ENCODE measurements at places on chromosomes 13 and 19.

DNA sequence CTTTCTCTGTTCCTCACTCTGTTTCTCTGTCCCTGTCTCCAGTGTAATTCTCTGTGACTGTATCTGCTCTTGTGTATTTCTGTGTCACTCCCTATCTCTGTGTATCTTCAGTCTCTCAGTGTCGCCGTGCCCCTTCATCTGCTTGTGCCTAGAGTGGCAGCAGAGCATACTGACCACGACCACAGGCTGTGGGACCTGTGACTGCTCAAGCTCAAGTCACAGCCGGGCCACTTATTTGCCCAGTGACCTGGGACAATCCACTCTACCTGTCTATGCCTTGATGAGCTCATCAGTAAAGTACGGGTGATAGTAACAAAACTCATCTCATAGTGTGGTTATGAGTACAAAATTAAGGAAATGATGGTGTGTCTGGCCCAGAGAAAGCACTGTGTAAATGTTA is 8.7 kb downstream of the TMEM147 start:
- no peak for DNase-seq

DNA sequence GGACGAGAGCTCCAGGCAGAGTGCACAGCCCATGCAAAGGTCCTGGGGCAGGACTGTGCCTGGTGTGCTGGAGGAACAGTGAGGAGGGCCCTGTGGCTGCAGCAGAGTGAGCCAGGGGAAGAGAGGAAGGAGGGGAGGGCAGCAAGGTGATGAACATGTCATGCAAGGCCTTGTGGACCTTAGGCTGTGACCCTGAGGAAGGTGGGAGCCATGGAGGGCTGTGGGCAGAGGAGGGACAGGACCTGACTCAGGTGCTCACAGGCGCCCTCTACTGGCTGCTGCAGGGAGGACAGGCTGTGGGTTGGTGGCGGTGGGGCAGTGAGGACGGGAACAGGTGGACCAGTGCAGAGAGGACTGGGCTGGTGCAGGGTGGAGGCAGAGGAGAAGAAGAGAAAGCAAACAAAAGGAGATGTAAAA is 170.3 kb downstream of the PTPRS start:
- DNase-seq: no peak

GRCh38 chr13:32840113-32840512 is 176.1 kb upstream of the KL start:
- DNase-seq: no peak

GRCh38 chr13:114179087-114179658 is at the start of gene CFAP97D2:
TSS of gene CFAP97D2 (plus strand) at chr13:114179257. CDS start at chr13:114179331, 74 bp downstream.
- no peak for DNase-seq

GRCh38 chr13:98483601-98484288 is 93.2 kb downstream of the STK24 start:
- no peak for DNase-seq

DNA sequence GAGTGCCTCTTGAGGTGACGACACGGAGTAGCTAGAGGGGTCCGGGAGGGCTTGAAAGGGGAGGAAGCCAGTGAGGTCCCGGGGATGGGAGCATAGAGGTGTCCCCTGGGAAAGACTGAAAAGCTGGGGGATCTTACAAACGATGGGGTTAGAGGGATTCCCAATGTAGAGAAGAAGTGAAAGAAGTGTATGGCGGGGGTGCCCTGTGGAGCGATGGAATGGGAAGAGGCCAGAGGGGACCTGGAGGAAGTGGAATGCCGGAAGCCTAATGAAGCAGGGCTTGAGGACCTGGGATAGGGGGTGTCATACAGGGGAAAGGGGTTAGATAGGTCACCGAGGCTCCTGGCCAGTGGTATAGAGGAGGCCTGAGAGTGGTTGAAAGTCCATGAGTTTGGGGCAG is 580 bp downstream of the AP2A1 start:
- no peak for DNase-seq

DNA sequence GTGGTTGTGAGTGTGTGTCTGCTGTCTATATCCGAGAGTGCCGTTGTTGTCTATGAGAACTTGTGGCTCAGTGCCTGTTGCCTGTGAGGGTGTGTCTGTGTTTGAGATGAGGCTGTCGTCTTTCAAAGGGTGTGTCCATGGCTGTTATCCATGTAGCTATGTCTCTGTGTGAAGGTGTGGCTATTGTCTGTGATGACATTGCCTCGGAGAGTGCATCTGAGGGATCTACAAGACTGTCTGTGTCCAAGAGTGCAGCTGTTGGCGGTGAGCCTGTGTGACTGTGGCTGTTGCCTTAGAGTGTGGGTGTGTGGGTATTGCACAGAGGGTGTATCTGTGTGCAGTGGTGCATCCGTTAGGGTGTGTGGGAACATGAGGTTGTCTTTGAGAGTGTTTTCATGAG is 4.9 kb downstream of the NUMBL start:
- DNase-seq: no peak

DNA sequence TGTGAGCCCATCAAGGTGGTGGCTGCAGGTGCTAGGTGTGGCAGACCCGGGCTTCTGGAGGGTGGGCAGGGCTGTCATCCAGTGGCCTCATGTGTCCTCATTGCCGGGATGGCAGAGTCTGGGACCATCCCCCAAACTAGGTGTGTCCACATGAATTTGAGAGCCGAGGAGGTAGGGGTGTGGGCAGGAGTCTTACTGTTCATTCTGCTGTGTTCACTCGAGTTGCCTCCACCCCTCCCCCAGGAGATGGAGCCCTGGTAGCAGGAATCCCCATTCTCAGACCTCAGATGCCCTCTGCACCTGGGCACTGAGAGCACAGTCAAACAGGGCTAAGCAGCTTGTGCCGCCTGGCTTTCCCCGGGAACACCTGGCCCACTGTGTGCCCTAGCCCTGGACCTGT is 22.4 kb downstream of the NAXD start:
- no peak for DNase-seq

DNA sequence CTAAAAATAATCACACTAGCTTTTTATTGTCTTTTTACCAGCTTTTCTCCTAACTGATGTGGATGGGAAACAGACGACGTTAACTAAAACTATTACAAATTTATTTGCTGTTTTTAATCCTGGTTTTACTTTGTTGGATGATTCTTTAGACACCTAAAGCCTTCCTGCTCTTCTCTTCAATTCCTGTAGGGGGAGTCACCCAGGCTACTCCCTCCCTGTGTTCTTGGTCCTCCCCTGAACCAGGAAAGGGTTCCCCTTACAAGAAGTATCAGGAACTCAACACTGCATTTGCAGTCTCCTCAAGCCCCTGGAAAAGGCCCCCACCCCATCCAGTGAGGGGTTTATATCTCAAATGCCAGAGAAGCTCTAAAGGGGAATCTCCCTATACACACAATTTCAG is 206.1 kb downstream of the SUCLA2 start:
- peak; percentile 20 for DNase-seq

GRCh38 chr13:74191410-74191809 is 57.2 kb upstream of the KLF12 start:
- no peak for DNase-seq

- no peak for DNase-seq
These were observed 46.2 kb downstream of the MYH14 start for GRCh38 chr19:50249636-50250035.

DNA sequence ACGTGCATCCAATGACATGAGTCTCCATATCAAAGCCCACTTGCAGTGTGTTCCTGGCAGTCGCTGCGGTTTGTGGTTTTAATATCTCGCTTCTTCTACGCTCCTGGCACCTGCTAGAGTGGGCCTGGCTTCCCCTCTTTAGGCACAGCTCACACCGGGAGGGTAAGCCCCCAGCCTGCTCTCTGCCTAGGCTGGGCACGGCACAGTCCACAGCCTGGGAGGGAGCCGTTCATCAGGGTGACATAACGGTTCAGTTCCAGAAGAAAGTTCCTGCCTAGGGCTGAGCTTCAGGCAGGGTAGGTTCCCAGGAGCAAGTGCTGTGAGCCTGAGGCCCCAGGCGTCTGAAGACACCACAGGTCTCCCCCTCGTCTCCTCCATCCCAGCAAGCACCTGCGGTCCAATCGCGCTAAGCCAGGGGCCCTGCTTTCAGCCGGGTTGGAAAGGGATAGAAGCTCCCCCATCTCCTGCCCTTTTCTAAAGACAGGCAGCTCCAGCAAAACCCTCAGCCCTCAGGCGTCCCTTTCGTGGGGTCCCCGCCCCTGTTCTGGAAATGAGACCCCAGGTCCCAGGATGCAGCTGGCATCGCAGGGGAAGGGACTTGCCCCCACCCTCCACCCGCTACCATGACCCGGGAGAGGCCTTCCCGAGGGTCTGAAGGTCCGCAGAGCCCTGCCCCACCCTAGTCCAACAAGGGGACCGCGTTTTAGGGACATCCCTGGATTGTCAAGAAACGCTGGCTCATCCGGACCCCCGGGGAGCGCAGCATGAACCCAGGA is 121.6 kb upstream of the ZNF507 start:
- DNase-seq: peak; percentile 93

DNA sequence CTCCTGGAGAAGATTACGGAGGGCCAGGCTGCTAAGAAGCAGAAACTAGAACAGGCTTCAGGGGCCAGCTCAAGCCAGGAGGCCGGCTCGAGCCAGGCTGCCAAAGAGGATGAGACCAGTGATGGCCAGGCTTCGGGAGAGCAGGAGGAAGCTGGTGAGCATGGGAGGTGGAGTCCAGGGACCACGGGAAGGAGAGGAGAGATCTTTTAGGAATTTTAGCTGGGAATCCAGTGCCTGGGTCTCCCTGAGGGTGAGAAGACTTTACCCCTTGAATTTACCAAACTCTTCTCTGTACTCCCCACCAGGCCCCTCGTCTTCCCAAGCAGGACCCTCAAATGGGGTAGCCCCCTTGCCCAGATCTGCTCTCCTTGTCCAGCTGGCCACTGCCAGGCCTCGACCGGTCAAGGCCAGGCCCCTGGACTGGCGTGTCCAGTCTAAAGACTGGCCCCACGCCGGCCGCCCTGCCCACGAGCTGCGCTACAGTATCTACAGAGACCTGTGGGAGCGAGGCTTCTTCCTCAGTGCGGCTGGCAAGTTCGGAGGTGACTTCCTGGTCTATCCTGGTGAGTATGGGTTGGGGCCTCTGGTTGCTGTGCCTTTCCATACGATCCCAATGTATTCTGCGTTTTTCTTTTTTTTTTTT is 824 bp downstream of the TSEN34 start:
- DNase-seq: no peak

- no peak for DNase-seq
These were observed 20.9 kb downstream of the VSTM2B start for GRCh38 chr19:29546583-29547190.

DNA sequence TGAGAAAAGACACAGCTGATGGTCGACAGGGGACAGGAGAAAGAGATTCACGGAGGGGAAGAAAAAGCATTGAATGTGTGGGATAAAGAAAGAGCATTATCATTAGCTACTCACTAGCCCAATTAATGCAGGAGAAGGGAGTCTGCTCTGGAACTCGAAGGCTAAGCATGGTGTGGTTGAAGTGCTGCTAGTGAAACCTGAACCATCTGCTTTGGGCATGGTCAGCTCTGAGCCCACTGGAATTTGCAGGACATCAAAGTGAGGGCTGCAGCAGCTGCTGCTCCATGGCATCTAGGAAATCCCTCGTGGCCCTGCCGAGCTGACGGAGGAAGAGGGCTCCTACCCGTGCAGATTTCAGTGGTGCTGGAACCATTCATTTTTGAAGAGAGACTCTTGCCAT is 320.3 kb downstream of the ATP8A2 start:
- no peak for DNase-seq

Measured in Jurkat, Clone E6-1 (cell line).